ENCODE measurements at places on chromosomes 7 and 10.
A peak's percentile ranks its signal among the peaks of the same experiment; 100 is the strongest.

DNA sequence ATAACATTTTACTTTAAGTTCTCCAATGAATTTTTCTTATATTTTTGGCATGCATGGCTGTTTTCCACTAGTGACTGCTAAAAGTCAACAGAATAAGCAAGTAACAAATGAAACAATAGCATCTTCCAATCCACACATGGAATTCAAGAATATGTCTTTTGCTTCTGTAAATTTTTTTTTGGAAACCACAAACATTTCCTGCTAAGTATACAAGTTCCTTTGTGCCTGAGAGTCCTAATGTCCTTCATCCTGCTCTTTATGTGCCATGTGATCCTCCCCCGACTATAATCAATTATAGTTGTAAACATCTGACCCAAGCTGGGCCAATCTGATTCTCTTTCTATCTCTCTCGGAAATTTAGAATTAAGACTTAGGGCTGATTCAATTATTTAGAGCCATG is 61.2 kb downstream of the PPP1R3C start:
- DNase-seq, result no peak

DNA sequence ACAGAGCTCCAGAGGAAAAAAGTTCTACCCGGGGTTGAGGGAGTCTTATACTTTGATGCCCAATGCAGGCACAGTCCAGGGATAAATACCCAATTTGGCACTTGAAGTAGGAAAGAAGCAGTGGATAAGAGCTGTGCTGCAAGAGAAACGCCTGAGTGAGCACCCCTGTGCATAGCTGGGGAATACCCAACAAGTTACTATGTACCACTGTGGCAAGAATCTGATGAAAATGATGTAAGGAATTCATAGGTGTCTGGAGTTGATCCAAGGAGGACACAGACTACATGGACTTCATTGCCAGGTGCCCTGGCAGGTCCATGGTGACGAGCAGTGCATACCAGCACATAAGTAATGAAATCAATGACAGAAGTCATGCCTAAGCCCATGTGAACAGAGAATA is 183.7 kb upstream of the FEZF1 start:
- no peak for DNase-seq

DNA sequence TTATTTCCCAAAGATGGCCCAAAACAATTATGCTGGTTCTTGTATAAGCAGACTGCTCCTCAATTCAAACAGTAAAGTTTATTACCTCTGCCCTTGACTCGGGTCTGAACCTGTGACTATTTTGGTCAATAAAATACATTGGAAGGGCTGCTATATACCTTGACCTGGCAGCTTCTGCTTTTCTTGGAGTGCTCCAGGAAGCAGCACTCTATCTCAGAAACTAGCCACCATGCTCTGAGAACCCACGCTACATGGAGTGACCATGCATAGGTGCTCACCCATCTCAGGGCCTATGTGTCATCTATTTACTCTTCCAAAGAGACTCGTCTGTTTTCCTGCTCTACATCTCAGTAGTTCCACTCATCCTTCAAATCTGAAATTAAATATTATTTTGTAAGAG is 299.9 kb downstream of the AHR start:
- DNase-seq, result no peak

DNA sequence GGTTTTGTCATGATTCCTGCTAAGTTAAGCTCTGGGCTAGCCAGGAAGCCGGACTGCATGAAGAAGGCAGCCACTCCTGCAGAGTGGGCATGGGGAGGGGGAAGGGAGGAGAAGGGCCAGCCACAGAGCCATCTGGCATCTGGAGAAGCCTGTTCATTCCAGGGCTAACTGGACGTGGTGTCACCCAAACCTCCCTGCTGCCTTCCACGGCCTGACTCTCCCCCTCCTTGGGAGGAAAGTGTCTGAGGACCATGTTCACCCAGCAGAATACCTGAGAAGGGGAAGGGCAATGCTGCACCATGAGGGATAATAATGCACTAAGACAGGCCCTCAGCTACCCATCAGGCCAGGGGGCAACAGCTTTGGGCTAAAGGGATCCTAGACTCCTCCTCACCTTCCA is 15.4 kb downstream of the AQP1 start:
- peak; percentile 33 for DNase-seq

DNA sequence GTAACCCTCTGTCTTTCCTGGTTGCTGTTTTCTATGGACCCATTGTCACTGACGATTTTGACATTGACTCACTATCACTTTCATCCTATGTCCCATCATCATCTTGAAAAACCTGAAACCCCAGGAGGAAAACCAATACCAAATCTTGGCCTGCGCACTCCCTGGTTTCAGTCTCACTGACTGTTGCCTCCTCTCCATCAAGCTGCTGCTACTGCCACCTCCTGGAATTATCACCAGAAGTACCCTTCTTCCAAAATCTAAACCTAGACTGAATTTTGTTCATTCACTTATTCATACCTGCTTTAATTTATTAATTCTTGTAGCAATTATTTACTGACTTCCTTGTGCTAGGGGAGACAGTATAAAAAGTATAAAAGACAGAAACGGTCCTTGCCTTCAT is 44.5 kb upstream of the ACBD5 start:
- DNase-seq, result no peak

GRCh38 chr7:14739168-14739840 is 163.2 kb downstream of the DGKB start:
- no peak for DNase-seq

- no peak for DNase-seq
These were observed 3.2 kb upstream of the EGR2 start for GRCh38 chr10:62819141-62819920.

DNA sequence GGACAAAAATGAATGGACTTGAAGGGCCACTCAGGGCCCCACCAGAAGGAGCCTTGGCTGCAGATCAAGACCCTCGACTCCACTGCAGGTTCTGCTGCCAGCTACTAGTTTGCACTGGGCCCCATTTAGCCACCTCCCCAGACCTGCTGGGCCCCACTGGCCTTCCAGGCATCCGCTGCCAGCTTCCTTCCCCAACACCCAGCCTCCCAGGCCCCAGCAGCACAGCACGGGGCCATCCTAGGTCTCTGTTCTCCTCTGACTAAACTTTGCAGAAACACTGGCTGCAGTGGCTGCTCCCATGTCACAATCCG is 277.4 kb upstream of the KLF14 start:
- DNase-seq, result no peak

- DNase-seq, result no peak
These were observed 27.7 kb downstream of the IQCE start for GRCh38 chr7:2586326-2587020.

- DNase-seq, result no peak
These were observed 1249.9 kb upstream of the AUTS2 start for GRCh38 chr7:68348401-68348800.

GRCh38 chr10:101902820-101903145 is 59.2 kb upstream of the KCNIP2 start:
- no peak for DNase-seq

GRCh38 chr10:74213571-74214162 is 62.6 kb downstream of the ADK start:
- peak; percentile 55 for DNase-seq

- DNase-seq, result no peak
These were observed 675.6 kb downstream of the REEP3 start for GRCh38 chr10:64196638-64197315.

- no peak for DNase-seq
These were observed 129.0 kb downstream of the GPAM start for GRCh38 chr10:112054516-112054915.

- no peak for DNase-seq
These were observed 51.2 kb upstream of the SORCS1 start for GRCh38 chr10:107215681-107216080.

DNA sequence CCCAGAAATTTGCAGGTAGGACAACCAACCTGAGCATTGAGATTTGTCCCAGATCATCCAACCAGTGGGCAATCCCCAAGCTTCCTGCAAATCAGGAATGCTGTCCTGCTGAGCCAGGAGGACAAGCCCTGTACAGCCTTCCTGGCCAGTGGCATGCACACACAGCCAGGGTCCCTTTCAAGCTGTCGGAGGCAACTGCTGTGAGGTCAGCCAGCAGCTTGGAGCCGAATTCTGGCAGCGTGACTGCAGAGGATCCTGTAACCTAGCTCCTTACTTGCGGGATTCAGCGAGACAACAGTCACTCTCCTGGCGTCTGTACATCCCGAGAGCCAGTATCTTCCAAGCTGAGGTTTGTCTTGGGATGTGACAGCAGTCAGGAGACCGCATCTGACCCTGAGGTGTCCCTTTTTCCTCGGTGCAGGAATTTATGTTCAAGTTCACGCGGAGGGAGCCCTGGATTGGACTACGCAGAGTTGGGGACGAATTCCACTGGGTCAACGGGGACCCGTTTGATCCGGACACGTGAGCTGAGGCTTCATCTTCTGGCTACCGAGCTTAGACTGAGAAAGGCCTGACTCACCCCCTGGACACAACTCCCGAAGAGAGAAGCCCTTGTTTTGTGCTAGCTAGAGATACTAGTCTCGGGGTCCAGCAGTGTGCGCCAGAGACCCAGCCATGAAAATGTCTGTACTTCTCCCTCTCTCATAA is 18.3 kb downstream of the CLEC2L start:
- no peak for DNase-seq

- DNase-seq, result no peak
These were observed 56.7 kb downstream of the CHST15 start for GRCh38 chr10:124036746-124037145.

GRCh38 chr10:78805176-78805575 is 263.6 kb upstream of the ZMIZ1 start:
- peak; percentile 83 for DNase-seq

DNA sequence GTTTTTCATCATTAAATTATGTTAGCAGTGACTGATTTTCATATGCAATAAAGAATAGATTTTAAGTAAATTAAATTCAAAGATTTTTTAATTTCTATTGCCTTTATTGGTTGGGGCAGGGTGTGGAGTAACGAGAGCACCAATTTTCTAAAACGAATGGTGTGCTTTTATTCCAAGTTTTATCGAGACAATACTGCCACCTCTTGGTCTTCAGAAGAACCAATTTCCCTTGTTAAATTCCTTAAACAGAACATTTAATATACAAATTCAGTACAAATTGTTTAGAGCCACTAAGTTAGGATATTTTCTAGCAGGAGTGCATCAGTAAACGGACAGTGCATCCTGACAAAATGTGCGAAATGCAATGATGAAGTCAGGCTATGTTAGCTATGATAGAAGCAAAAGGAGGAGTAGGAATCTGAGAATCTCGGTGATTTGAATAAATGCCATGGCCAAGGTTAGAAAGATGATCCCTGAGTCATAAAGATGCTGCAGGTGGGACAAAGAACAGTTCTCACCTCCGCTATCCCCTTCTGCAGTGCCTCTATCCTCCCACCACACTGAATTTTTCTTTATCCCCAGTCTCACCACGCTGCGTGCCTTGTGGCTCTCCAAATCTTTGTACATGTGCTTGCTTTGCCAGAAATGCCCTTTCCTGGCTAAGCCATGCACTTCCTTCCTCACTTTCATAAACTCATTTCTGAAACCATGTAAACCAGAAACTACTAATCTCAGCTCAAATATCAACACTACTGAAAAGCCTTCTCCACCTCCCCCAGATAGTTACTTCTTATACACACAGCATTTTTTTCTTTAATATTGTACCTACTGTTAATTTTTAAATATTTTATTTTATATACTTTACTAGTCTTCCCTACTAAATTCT is 31.9 kb upstream of the AGBL3 start:
- no peak for DNase-seq

- no peak for DNase-seq
These were observed 207.4 kb downstream of the DIP2C start for GRCh38 chr10:482051-482501.

DNA sequence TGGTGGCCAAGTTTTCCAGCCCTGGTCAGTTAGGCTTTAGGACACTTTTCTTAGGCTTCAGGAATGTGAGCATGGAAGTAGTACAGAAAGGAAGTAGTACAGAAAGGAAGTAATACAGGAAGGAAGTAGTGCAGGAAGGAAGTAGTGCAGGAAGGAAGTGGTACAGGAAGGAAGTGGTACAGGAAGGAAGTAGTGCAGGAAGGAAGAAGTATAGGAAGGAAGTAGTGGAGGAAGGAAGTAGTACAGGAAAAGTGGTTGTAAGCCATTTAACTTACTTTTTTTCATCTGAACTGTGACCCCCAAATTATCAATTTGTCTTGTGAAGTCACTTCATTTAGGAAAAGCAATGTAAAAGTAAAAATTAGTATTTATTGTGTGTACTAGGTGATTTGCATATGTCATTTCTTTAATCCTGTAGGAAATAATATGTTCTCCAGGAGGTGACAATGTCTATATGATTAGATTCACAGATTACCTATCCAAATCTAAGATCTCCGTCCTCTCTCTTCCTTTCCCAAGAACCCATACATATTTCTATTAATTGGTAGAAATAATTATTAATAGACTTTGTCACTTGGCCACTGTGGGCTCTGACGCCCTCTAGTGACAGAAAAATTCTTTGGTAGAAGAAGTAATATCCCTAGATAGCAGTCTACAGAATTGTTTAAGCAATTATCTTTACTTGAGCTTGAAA is 3.9 kb upstream of the FAS start:
- no peak for DNase-seq
